CD4-positive, alpha-beta memory T cell (primary cell): ENCODE measurements at places on chromosomes 7 and 10.

DNA sequence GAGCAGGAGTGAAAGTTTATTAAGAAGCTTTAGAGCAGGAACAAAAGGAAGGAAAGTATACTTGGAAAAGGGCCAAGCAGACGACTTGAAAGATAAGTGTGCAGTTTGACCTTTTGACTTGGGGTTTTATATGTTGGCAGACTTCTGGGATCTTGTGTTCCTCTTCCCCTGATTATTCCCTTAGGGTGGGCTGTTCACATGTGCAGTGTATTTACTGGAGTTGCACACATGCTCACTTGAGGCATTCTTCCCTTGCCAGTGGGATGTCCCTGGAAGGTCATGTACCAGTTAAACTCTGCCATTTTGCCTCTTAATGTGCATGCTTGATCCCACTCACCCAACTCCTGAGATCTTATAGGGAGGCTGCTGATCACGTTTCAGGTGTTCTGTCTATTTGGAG, 23.4 kb upstream of the ARHGAP12 start:
- no peak overlapping the region for H3K4me3 ChIP-seq
- no peak for DNase-seq
- no peaks in the 10 kb centered on the region for H3K36me3 ChIP-seq
- no peaks in the 10 kb centered on the region for H3K4me1 ChIP-seq
- H3K27ac ChIP-seq = no peak overlapping the region
- H3K27me3 ChIP-seq = no peaks in the 10 kb centered on the region

GRCh38 chr7:116698396-116698795, 26.4 kb downstream of the MET start:
- no peaks in the 10 kb centered on the region for H3K4me1 ChIP-seq
- no peaks in the 10 kb centered on the region for H3K36me3 ChIP-seq
- H3K4me3 ChIP-seq = no peak overlapping the region
- no peaks in the 10 kb centered on the region for H3K27me3 ChIP-seq
- H3K27ac ChIP-seq = no peak overlapping the region
- no peak for DNase-seq

DNA sequence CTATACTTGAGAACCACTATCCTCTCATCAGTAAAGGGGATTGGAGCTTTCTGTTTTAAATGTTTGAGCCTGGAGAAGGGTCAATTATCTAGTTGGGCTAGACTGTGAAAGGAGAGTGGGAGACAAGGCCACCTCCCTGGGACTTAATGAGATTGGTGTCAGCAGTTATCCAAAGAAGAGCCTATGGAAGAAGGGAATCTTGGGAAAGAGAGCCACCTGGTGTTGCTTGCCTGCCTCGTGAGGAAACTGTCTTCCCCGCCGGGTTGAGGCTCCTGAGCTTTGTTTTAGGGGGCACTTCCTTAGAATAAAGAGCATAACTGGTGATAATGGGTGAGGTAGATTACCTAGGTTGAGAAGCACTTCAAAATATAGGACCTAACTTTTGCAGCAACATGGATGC, 32.0 kb upstream of the ABCB4 start:
- DNase-seq = no peak
- no peak overlapping the region for H3K4me3 ChIP-seq
- H3K4me1 ChIP-seq = no peaks in the 10 kb centered on the region
- H3K36me3 ChIP-seq = no peaks in the 10 kb centered on the region
- no peaks in the 10 kb centered on the region for H3K27me3 ChIP-seq

DNA sequence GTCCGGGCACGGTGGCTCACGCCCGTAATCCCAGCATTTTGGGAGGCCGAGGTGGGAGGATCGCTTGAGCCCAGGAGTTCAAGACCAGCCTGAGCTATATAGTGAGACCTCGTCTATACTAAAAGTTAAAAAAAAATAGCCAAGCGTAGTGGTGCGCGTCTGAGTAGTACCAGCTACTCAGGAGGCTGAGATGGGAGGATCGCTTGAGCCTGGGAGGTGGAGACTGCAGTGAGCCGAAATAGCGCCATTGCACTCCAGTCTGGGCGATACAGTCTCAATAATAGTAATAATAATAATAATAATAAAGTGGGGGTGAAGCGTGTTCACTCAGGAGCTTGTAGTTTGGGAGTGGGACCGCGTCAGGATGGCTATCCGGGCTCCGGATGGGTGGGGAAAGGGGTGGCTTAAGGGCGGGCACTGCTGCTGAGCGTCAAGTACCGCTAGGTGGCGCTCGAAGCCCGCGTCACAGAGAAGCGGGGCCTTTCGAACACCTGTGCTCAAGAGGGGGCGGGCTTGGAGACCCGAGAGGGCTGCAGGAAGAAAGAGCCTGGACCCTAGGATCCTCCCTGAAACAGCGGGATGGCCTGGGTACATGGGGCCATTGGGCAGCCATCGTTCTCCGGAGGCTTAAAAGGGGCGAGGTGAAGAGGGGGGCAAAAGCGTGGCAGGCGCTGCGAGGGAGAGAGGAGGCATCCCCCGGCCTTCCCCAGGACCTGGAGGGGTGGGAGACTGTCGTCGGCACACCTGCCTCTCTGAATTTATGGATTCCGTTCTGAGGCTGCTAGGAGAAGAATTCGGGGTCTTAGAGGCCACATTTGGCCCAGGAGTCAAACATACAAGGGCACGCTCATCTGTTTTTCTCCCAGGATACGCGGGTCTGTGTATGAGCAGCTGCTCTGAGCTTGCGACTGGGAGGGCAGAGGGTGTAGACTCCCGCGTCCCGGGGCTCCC, 14.5 kb downstream of the LBX1 start:
- H3K27ac ChIP-seq = no peak overlapping the region
- no peaks in the 10 kb centered on the region for H3K36me3 ChIP-seq
- H3K4me3 ChIP-seq = peak overlapping the region; percentile 2
- H3K4me1 ChIP-seq = peaks cover 52% of the 10 kb centered on the region
- peaks cover 54% of the 10 kb centered on the region for H3K27me3 ChIP-seq
- peak; percentile 70 for DNase-seq

- H3K27ac ChIP-seq = no peak overlapping the region
- H3K4me1 ChIP-seq = peaks cover 30% of the 10 kb centered on the region
Observed at GRCh38 chr7:148919859-148920258, 35.8 kb upstream of the EZH2 start.

- H3K27ac ChIP-seq = no peak overlapping the region
- H3K4me3 ChIP-seq = no peak overlapping the region
- no peaks in the 10 kb centered on the region for H3K27me3 ChIP-seq
- DNase-seq = no peak
Observed at GRCh38 chr7:778968-779451, 51.9 kb upstream of the PRKAR1B start.

GRCh38 chr10:3102720-3103427, 35.5 kb downstream of the PFKP start:
- DNase-seq = no peak
- H3K36me3 ChIP-seq = peaks cover 63% of the 10 kb centered on the region
- no peaks in the 10 kb centered on the region for H3K4me1 ChIP-seq
- H3K27ac ChIP-seq = no peak overlapping the region
- no peak overlapping the region for H3K4me3 ChIP-seq

DNA sequence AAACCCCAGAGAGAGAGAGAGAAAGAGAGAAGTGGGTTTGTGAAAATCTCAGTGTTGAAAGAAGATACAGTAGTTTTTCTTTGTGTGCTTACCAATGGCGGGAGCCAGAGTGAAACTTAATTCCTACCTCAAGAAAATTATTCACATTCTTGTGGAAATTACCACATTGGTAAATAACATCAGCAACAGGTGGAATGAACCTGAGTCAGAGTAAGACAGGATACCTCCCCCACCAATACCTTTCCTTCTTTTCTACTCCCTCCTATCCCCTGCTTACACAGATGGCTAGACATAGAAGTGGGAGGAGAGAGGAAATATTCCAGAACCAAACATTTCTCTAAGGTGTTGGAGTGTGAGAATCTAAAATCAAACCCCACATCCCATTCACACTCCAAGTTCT, 793.9 kb downstream of the SORCS3 start:
- H3K36me3 ChIP-seq = no peaks in the 10 kb centered on the region
- H3K27ac ChIP-seq = no peak overlapping the region
- H3K27me3 ChIP-seq = no peaks in the 10 kb centered on the region
- no peaks in the 10 kb centered on the region for H3K4me1 ChIP-seq
- no peak overlapping the region for H3K4me3 ChIP-seq

- no peaks in the 10 kb centered on the region for H3K27me3 ChIP-seq
- no peaks in the 10 kb centered on the region for H3K36me3 ChIP-seq
- H3K27ac ChIP-seq = no peak overlapping the region
- no peaks in the 10 kb centered on the region for H3K4me1 ChIP-seq
Observed at GRCh38 chr10:20949967-20950366, 52.9 kb upstream of the NEBL start.

- H3K36me3 ChIP-seq = no peaks in the 10 kb centered on the region
- H3K4me3 ChIP-seq = no peak overlapping the region
- no peak overlapping the region for H3K27ac ChIP-seq
- DNase-seq = peak; percentile 8
- peaks cover 67% of the 10 kb centered on the region for H3K4me1 ChIP-seq
- H3K27me3 ChIP-seq = no peaks in the 10 kb centered on the region
Observed at GRCh38 chr10:79316671-79317431, 30.4 kb upstream of the PPIF start.

DNA sequence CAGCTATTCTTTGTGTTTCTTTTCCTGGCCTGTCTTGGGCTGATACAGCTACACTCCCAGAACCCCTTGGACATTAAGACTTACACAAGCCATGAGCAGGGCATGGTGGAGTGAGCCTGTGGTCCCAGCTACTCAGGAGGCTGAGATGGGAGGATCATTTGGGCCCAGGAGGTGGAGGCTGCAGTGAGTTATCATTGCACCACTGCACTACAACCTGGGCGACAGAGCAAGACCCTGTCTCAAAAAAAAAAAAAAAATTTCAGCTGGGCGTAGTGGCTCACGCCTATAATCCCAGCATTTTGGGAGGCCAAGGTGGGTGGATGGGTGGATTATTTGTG, 13.6 kb upstream of the FOXK1 start:
- no peaks in the 10 kb centered on the region for H3K27me3 ChIP-seq
- no peak overlapping the region for H3K27ac ChIP-seq
- no peak for DNase-seq
- H3K36me3 ChIP-seq = no peaks in the 10 kb centered on the region

DNA sequence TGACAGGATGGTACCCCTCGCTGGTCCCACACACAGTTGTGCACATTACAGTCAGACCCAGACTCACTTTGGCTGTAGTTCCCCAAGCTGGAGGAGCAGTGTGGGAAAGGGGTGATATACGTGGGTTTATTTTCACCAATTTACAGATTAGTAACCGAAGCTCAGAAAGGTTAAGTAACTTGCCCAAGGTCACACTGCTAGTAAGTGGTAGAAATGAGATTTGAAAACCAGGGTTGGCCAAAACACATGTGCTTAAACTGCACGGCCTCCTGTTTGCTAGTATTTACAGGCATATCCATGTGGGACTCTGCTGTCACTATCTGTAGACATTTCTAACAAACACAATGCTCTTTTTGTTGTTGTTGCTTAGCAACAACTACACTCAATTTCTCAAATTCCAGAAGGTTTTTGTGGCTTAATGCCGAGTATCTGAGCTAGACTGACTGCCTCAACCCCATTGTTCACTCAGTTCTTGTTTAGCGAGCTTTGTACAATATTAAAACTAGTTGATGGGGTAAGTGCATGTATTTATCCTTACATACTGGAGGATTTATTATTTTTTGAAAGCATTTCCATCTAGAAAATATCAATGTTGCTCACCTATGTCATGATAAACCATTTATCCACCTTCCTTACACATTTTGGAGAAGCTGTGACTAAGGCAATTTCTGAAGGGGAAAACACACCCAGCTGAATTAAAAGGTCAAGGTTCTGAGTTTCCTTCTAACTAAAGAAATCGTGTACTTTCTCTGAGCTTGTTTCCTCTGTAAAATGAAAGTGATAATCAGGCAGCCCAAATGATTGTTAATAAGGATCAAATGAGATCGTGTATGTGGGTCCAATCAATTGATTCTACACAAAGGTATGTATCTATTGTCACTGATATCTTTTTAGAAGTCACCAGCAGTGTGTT, 5.3 kb upstream of the TMEM139 start:
- peaks cover 33% of the 10 kb centered on the region for H3K4me1 ChIP-seq
- no peaks in the 10 kb centered on the region for H3K36me3 ChIP-seq
- peak; percentile 62 for DNase-seq
- H3K27ac ChIP-seq = peak overlapping the region; percentile 74

DNA sequence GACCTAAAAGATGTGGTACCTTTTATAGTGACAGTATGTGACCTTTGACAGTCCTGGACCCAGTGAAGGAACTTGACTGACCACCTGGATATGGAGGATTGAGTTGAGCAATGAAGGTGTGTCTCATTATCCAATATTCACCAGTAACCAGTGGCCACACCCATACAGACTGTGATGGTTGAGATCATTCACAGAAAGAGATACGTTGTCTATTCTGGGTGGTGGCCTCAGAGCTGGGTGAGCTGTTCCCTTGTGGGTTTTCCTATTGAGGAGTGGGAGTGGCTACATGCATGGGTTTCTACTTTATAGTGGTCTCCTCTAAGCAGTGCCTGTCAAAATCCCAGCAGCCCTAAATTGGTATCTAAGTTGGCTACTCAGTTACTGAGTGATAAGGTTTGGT, 507.4 kb downstream of the SORCS3 start:
- no peaks in the 10 kb centered on the region for H3K4me1 ChIP-seq
- H3K4me3 ChIP-seq = no peak overlapping the region
- no peaks in the 10 kb centered on the region for H3K27me3 ChIP-seq
- DNase-seq = no peak

DNA sequence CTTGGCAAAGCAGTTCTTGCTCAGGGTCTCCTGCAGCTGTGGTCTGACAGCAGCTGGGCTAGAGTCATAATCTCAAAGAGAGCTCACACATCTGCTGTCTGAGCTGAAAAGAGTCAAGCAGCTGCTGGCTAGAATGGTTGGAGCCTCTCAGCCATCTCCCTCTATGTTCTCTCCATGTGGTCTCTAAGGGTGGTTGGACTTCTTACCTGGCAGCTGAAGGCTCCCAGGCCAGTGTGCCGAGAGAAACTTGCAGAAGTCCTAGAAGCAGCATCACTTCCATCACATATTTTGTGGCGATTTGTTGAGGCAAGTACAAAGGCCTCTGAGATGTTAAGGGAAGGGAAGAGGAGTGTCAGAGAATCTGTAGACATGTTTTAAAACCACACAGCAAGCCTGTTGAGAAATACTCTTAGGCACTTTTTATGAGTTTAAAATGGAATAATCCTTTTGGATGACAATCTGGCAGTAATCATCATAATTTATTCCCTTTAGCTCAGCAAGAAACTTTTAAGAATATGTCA, 93.2 kb downstream of the REEP3 start:
- no peak overlapping the region for H3K27ac ChIP-seq
- no peaks in the 10 kb centered on the region for H3K4me1 ChIP-seq
- no peak for DNase-seq
- no peak overlapping the region for H3K4me3 ChIP-seq
- no peaks in the 10 kb centered on the region for H3K27me3 ChIP-seq
- H3K36me3 ChIP-seq = no peaks in the 10 kb centered on the region
